Activated naive CD8-positive, alpha-beta T cell treated with anti-CD3 and anti-CD28 coated beads, Interleukin-2, amount 50 U/mL, for 16 hours (primary cell): ENCODE measurements at places on chromosomes 12 and 14.

GRCh38 chr12:24562771-24563431 is 386.0 kb downstream of the BCAT1 start:
- DNase-seq: no peak

GRCh38 chr14:62778852-62779251 is 266.4 kb downstream of the KCNH5 start:
- no peak for DNase-seq

- no peak for DNase-seq
Measured at GRCh38 chr14:76405627-76406026, 29.7 kb downstream of the ESRRB start.

- DNase-seq: no peak
Measured at GRCh38 chr12:89690925-89691324, 17.7 kb downstream of the ATP2B1 start.

DNA sequence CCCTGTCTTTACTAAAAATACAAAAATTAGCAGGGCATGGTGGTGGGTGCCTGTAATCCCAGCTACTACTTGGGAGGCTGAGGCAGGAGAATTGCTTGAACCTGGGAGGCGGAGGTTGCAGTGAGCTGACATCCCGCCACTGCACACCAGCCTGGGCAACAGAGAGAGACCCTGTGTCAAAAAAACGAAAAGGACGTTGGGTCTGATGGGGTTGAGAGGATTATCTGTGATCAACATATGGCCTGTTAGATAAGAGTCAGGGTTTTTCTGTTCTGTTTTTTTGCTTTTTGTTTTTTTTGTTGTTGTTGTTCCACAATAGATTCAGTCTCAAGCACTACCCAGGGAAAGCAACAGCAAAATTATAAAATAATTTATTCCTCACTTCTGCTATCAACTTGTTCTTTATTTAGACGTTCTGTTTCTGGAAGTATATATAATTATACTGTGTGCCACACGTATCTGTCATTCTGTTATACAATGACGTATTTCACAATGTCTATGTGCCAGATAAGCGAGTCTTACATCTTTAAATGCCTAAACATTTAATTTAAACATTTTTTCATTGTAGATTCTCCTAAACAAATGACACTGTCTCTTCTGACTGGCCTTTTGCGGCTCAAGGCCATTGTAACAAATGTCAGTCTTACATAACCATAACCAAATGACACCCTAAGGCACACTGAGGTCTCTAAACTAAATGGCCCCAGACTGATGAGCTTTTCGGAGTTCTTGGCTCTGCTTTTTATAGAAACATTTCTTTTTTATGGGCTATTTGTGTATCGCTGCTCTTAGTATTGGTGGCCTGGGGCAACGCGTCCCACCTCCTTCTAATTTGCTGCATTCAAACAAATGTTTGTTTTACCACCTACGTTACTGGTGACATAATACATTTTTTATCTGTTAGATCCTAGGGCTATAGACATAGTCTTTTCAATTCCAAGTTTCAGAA is 7.2 kb upstream of the P2RX4 start:
- DNase-seq: no peak

- no peak for DNase-seq
Measured at GRCh38 chr12:64714551-64714968, 44.6 kb downstream of the GNS start.

DNA sequence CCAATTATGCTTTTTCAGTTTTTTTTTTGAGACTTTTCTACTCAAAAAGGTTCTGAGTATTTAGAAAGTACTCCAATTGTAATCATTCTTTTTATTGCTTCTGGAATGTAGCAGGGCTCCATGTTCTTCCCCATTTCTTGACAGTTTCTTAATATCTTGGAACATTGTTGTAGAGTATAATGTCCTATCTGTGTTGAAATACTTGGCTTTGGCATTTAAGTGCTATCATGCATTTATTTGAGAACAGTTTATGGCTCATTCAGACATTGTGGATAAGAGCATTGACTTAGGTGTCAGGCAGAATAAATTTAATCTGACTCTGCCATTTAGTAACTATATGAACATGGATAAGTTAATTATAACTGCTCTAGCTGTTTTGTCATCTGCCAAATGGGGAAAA is 28.3 kb downstream of the ADIPOR2 start:
- DNase-seq: no peak

DNA sequence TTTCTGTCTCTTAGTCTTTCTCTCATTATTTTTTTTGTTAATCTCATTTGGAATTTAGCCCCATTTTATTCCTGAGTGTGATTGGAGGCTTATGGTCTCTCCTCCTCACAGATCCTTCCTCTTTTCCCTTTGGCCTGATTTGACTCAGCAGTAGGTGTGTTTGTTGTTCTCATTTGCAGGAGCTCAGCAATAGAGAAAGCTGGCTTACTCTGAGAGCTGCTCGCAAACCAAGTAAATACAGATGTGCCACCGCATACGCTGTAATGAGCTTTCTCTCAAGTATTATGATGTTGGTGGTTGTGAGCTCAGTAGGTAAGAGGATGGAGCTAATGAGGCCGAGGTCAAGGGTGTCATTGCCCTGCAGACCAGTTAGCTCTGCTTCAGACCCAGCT is 206.5 kb downstream of the ETV6 start:
- DNase-seq: no peak

DNA sequence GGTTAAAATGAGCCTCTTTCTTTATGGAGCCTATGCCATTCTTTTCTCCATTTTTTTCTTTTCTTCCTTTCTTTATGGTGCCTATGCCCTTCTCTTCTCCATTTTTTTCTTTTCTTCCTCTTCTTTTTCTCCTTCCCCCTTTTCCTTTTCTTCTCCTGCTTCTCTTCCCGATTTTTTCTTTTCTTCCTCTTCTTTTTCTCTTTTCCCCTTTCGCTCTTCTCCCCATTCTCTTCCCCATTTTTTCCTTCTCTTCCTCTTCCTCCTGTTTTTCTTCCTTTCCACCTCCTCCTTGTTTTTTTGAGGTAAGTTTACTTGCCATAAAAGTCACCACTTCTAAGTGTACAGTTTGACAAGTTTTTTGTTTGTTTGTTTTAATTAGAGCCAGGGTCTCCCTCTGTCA is 50.1 kb downstream of the KIAA0586 start:
- DNase-seq: no peak

GRCh38 chr12:116483959-116484750 is 75.0 kb upstream of the MAP1LC3B2 start:
- no peak for DNase-seq

DNA sequence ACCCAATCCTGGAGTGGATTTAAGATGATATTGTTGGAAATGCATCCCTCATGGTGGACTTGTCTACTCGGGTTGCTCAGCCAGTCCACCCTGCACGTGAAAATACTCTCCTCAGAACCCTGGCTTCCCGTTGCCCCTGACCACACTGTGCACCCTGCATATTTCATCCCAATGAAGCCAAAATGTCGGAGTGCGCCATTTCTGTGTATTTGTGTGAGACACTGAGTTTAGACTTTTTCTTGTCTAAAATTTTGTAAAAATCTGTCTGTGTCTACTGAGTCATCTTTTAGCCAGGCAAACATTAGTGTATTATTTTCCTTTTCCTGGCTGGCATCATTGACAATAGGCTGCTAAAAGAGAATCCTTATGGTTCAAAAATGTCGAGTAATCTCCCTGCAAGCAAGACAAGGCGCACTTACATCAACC is 485 bp upstream of the PNMA1 start:
- no peak for DNase-seq

DNA sequence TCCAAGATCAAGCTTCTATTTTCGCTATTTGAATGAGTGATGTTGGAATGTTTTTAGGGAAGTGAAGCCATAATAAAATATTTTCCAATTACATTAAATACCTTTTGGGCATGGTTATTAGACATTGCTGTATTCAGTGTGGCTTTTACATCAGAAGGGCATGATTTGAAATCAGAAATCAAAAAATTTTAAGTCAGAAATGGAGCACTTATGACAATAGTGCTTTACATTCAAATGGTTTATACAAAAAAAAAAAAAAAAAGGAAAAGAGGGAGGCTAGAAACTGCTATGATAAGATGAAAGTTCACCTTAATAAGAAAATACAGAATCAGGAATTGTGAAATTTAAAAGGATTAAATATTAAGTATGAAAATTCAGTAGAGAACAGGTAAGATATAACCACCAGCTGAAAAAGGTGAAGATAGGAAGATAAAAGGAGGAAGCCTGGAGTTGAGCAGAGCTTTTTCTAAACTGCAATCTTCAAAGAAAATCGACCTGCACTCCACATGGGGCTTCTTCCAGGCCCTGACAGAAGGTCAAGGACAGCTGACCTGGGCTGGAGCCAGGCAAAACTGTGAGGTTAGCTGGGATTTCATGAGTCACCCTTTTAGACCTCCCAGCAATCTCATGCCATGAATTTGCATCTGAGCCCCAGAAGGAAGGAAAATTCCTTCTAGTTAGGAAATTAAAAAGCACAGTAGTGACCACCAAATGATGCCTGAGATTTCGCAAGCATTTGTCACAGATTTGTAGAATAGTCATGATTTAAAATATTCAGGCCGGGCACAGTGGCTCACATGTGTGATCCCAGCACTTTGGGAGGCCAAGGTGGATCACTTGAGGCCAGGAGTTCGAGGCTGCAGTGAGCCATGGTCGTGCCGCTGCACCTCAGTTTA is 23.4 kb upstream of the BMP4 start:
- DNase-seq: no peak

- DNase-seq: no peak
Measured at GRCh38 chr14:29892327-29892726, 35.3 kb downstream of the PRKD1 start.

GRCh38 chr14:60003991-60004390 is 84.0 kb downstream of the LRRC9 start:
- no peak for DNase-seq

GRCh38 chr12:112843287-112843686 is 51.7 kb downstream of the RPH3A start:
- no peak for DNase-seq

- DNase-seq: no peak
Measured at GRCh38 chr12:92156139-92156538, 10.5 kb upstream of the BTG1 start.

DNA sequence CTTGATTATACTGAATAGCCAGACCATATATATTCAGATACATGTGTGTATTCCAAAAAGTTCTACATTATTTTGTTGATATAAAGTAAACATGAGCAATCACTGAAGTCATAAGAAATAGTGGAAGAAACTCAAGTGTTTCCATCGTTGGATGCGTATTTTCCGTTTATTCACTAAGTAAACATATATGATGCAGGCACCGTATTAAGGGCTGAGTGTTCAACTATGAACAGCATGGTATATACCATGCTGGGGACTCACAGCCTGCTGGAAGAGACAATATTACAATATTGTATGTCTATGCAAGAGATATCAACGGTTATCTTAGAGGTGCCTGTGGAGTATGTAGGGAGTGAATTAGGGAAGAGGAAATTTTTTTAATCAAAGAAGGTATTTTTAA is 1.2 kb downstream of the PYROXD1 start:
- no peak for DNase-seq

- DNase-seq: no peak
Measured at GRCh38 chr12:56462565-56462964, 5.8 kb upstream of the SPRYD4 start.

DNA sequence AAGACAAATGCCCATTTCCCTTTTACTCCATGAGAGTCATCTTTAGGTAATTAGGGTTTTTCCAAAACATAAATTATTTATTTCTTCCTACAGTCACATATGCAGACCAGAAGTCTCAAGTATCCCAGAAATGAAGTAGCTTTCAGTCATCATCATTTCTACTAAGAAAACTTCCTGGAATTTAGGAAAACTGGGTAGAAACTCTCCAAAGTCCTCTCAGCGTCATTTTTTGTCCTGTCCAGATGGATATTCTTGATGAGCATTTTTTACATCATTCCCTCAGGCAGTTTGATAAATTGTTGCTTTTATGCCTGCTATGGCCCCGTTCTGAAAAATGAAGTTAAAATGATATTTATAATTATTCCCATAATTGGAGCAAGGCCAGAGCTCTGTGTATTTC is 93.9 kb upstream of the DCN start:
- DNase-seq: no peak

GRCh38 chr12:121578230-121579189 is 2.3 kb downstream of the KDM2B start:
- no peak for DNase-seq

DNA sequence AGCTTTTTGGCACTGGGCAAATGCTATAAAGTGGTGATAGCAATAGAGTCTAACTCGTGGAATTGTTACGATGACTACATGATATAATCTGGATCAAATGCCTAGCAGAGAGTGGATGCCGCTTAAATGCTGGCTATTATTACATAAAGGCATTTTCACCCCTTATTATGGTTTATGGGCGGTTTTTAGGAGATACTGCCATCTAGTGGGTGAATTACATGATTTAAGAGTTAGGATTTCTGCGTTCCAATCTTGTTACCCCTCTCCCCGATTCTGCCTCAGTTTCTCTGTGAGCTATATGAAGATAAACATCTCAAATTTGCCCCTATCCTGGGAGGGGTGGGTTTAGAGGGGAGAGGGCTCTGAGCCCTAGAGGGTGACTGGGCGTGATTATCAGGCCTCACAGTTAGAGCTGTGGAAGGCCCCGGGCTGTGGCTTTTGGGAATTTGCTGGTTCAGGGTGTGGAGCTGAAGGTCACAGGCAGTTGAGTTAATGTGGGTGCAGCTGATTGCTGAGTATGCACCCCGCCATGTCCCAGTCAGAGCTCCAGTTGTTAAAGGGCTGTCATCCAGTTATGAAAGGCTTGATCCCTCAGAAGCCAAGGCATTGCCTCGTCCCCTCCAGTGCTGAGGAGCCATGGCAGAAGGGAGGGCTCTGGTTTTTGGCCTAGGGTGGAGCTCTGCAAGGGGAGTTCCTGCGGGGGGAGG is 14.4 kb downstream of the CLSTN3 start:
- no peak for DNase-seq

DNA sequence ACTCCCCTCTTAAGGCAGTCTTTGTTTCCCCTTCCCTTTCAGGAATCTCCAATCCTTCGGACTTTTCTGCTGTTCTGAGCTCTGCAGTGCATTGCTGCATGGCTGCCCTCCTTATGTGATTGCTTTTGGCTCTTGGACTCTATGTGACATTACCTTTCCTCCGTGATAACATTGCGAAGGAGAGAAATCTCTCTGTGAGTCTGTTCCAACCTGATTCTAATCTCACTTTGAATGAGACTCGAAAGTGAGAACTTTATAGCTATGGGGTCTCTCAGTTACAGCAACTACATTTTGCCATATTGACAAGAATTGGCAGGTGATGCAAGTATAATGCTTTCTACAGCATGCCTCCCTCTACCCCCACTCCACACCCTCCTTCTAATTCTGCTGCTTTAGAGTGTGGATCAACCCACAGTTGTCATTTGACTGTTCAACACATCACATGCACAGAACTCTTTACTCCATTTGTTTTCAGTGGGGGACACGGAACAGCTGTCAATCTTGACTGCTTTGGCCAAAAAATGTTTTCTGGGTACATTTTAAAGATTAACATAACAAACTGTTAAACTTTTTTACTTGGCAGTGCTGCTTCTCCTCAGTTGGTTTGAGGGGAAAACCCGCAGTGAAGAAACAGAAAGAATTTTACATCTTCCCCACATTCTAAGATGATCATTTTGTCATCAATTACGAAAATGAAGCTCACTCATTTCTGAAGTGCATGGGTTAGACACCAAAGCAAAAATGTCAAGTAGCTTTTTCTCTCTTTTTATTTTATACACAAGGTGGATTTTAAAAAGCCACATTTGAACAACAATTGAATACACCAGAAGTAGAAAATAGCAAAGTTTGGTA is 125.5 kb upstream of the RMST start:
- DNase-seq: no peak

- no peak for DNase-seq
Measured at GRCh38 chr12:42338280-42338679, 12.3 kb downstream of the PPHLN1 start.

GRCh38 chr12:93571925-93572711 is at the start of gene SOCS2:
Gene SOCS2, plus strand, starts transcription at chr12:93572675. Its CDS starts 223 bp downstream, at chr12:93572898.
- DNase-seq: no peak
